ENCODE measurements at places on chromosomes 3 and 15. TPM values are rescaled to one million over a fixed set of nuclear protein-coding genes. Genes with fewer than 3 reads are reported as not detected.

CMTM8 gene
- 2.8 TPM for total RNA-seq

NDUFB4 gene
- 62.3 TPM for total RNA-seq

CADM2 gene
- not detected for total RNA-seq

RTP3 gene
- not detected for total RNA-seq

CYP8B1 gene
- not detected for total RNA-seq

ADAMTSL3 gene
- 45.4 TPM for total RNA-seq

CDHR4 gene
- 0.68 TPM for total RNA-seq

CTSH gene
- 149 TPM for total RNA-seq

SCAMP5 gene
- 3.5 TPM for total RNA-seq

CKMT1A gene
- not detected for total RNA-seq

CCR4 gene
- 0.56 TPM for total RNA-seq

HYKK gene
- total RNA-seq = 6.4 TPM

DNA sequence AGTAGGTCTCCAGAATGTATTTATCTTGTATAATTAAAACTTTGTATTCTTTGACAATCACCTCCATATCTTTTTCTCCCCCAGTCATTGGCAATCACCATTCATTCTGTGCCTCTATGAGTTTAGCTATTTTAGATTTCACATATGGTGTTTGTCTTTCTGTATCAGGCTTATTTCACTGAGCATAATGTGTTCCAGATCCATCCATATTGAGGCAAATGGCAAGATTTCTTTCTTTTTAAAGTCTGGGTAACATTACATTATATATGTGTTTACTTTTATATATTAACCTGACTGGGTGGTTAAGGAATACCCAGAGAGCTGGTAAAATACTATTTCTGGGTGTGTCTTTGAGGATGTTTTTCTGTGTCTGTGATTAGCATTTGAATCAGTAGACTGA lies 486.6 kb downstream of the SQOR start:
- DNase-seq = no peak

DNA sequence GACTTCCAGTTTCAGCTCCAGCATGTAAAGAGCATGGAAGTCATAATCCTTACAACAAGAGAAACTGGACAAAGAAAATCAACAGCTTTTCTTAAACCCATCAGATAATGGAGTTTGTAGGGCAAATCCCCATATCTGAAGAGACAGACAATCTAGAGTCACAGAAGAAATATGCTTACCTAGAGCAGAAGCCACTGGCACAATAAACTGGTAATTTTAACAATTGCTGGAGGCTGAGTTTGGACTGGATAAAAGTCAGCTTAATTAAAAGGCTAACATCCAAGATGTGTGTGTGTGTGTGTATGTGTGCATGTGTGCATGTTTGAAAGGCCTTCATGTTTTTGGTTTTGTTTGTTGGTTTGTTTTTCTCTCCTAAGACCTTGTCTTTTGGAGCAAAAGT lies 50.6 kb downstream of the TM4SF18 start:
- DNase-seq = no peak

DNA sequence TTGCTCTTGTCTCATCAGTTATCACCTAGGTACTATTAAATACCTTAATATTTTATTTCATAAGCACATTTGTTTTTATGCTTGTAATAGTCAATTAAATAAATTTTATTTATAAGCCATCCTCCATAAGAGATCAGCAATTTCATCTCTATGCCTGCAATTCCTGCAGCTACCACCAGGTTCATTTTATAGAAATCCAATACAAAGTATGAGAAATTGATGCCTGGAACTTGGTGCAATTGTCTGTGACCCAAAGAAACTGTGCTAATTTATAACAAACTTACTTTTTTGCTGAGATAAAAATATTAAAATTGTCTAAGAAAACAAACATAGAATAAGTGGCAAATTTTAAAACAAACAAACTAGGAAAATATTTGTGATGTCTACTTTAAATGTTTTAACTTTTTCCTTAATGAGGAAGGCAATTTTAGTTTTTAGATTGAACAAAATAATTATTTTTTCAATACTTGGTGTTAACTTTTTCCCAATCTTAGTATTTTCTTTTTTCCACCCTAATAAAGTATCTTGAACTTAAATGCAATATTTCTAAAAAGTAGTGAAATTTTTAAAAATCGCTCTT lies 1026.6 kb downstream of the ROBO1 start:
- no peak for DNase-seq

DNA sequence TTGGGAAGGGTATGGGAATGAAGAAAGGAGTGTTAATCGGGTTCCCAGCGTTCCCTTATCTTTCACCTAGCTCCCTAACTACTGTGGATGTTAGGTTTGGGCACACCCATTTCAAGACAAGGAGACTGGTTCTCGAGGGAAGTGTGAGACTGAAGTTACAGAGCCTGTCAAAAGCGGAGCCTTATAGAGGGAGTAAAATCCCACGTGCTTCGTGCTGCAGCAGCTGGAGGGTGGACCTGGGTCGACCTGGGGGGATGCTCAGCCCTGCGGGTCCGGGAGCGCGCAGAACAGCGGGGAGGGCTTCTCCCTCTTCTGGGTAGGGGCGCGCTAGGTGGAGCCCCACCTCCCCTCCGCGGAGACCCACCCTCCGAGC lies 314 bp upstream of the TMED3 start:
- DNase-seq = no peak

- DNase-seq = no peak
Observed at GRCh38 chr3:57062101-57062631, 1.7 kb downstream of the SPATA12 start.

DNA sequence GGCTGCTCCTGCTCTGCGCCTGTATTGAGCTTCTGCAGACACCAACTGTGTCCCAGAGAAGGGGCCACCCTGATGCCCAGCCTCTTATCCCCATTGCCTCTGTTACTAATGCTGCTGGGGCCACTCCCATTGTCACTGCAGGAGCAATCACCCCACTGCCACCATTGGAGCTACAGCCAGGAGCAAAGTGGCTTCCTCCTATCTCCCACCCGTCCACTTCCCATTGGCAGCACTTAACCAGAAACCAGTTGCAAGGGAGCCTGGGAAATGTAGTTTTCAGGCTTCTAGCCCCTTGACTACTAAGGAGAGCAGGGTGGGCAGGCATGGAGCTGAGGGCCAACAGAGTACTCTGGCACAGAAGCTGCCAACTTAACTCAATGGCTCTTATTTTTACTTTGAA lies 55.9 kb upstream of the KLF13 start:
- DNase-seq = no peak

GRCh38 chr15:38768970-38769369 lies 204.4 kb upstream of the RASGRP1 start:
- DNase-seq = no peak

GRCh38 chr3:160286231-160286630 lies 61.0 kb downstream of the C3orf80 start:
- no peak for DNase-seq

DNA sequence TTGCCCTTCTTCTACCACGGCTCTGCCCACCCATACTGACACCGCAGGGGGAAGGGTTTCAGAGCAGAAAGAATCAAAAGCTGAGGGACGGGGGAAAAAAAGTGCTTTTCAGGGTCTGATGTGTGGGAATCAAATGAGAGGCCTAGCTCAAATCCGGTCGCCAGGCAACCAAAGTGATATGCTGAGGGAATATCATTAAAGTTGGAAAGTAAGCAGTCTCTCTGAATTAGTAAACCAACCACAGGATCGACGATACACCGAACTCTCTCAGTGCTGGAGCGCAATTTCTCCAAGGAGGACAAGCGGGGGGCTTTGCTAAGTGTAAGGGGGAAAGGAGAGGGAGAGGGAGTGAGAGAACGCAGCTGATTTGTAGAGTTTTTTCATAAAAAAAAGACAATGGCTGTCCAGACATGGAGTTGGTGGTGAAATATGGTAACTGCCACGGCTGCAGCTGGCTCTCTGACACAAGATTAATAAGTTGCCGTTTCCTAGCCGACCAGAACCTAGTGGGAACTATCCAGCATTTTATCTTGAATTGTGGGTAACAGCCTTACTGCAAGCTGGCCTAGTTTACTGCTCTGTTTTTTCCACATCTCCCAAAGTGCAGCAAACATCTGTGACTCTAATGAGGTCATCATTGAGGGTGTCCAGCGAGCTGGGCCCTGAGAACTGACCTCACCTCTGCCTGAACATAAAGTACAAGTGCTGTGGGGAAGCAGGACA lies 530.2 kb downstream of the SOX2 start:
- DNase-seq = no peak

- no peak for DNase-seq
Observed at GRCh38 chr3:64716110-64716710, 28.4 kb upstream of the ADAMTS9 start.
